ENCODE measurements at places on chromosomes 1 and 21. TPM values are rescaled to one million over a fixed set of nuclear protein-coding genes. Genes with fewer than 3 reads are reported as not detected.

The KIRREL1 gene
- total RNA-seq: not detected

The CD101 gene
- 1.9 TPM for total RNA-seq

The CFAP45 gene
- 0.68 TPM for total RNA-seq

The PSMB4 gene
- total RNA-seq: 393 TPM

The HFM1 gene
- not detected for total RNA-seq

The SLAMF9 gene
- not detected for total RNA-seq

The GBP7 gene
- not detected for total RNA-seq

The TEX38 gene
- 0.34 TPM for total RNA-seq
